Ovary (tissue), 10 donors: ENCODE measurements at places on chromosomes 11 and 22. TPM values are rescaled to one million over a fixed set of nuclear protein-coding genes. Genes with fewer than 3 reads are reported as not detected.

DNA sequence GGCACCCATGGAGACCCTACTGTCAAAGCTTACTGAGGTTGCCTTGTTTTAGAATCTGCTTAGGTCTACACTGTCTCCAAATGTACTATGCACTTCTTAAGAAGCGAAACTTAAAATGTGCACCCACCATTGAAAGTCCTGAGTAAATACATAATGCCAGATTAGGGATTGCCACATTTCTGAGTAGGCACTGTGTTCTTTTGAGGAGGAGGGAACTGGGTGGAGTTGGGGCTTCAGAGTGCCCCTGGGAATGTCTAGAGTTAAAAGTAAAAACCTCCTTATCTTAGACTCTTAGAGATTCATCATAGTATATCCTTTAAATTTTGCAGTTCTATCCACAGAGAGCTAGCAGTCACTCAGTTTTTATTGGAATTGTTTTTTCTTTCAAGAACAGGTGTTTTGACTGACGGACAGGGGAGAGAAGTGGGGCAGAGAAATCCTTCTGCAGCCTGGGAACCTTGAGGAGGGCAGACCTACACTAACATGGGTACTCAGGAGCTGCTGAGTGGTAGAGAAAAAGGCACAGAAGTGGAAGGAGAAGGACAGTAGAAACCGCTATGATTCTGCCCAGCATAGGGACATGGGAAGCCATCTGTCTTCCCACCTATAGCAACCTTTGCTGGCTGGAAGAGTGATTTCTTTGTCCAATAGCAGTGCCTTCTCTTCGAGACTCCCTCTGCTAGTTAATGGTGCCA is 33.4 kb upstream of the MICAL2 start:
- DNase-seq: no peak

Gene SIRT3
- 23.5 TPM for total RNA-seq

- no peak for DNase-seq
Measured at GRCh38 chr11:116501728-116502127, 271.1 kb downstream of the BUD13 start.

DNA sequence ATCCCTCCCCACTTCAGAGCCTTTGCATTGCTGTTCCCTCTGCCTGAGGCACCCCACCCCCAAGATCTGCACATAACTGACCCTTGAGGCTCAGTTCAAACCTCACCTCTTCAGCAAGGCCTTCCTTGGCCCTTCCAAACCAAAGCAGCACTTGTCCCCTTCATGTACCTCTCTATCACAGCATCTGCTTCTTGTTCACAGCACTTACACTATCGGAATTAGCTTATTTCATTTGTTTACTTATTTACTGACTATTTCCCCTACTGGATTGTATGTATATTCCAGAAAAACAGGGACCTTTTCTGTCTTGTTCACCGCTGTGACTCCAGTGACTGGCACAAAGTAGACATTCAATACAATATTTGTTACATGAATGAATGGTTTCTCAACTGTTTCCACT is 38.0 kb downstream of the HORMAD2 start:
- no peak for DNase-seq

DNA sequence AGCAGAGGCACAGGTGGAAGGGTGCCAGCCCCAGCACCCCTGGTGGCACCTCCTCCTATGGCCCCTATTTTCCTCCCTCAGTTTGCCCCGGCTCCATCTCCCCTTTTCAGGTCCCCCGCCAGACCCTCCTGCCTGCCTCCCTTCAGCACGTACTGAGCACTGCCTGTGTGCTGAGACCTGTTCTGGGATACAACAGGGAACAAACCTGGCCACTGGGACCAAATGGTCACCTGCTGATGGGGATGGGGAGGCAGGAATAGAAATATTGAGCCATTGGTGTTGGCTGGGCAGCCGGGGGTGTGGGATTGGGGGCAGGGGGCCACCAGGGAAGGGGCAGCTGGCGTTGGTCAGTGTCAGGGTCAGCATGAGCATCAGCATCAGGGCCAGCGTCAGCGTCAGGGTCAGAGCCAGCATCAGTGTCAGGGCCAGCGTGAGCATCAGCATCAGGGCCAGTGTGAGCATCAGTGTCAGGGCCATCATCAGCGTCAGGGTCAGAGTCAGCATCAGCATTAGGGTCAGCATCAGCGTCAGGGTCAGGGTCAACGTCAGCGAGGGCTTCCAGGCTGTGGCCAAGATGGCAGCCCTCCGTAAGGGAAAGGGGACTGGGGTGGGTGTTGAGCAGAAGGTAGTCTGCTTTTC is 7.5 kb downstream of the ZNF74 start:
- no peak for DNase-seq

GRCh38 chr11:120424185-120424969 is 87.2 kb upstream of the GRIK4 start:
- no peak for DNase-seq

GRCh38 chr11:129252621-129253020 is 60.5 kb upstream of the ARHGAP32 start:
- DNase-seq: no peak

DNA sequence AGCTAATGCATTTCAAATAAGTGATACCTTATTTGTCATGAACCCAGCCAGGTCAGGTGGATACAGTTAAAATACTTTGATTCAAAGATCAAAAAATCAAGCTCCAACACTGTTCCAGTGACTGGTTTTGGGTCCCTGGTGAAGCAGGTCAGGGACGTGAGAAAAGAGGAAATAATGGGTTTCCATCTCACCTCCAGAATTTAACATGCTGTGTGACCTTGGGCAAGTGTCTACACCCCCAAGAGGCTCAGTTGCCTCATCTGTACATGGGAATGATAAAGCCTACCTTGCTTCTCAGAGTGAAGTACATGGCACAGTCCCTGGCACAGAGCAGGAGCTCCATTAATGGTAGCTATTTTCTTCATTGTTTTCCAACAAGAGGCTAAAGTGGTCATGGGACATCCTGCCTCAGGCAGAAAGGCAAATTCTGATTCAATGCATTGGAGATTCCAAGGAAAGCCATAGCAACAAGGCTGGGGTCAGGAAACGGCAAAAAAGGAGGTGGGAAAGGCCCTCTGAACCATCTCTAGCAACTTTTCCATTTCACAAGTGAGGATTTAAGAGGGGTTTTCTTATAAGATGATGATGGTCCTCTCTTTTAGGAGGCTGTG is 108.5 kb downstream of the CSNK2A3 start:
- DNase-seq: no peak

Gene SPI1
- 12.9 TPM for total RNA-seq

- DNase-seq: no peak
Measured at GRCh38 chr11:120028897-120029258, 109.0 kb downstream of the TRIM29 start.

GRCh38 chr11:111765320-111765983 is 737 bp downstream of the PPP2R1B start:
- DNase-seq: no peak

Gene CCDC73
- total RNA-seq: 0.95 TPM

- no peak for DNase-seq
Measured at GRCh38 chr11:94788396-94788795, 20.2 kb downstream of the AMOTL1 start.

Gene MS4A3
- total RNA-seq: not detected

DNA sequence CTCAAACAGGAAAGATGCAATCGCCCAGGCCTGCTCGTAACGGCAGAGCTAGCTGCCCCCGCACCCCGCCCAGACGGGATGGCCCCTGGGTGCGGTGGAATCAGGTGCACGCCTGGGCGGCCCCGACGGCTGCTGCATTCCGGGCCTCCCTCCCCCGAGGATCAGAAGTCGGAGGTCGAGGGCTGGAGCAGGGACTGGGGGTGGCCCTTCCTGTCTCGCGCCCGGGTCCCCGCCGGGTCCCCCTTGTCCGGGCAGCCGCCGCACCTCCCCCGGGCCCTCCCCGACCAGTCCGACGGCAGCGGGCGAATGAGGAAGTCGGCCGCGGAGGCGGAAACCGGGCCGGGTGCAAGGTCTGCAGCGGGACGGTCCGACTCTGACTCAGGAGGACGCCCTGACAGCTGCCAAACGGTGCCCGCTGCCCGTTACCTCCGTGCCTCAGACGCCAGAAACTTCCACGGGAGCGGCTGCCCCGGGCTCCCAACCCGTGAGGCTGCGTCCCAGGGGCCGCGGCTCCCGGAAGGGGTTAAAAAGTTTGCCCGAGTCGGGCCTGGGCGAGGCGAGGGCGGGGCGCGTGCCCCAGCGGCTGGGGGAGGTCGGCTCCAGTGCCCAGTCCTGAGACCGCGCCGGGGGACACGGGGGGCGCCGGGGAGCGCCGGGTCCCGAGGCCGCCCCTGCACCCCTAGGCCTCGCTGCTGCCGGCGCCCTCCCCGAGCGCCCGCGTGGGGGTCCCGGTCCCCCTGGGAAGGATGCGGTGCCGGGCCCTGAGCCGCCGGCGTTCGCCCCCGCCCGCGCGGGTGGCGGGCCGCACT is 663 bp downstream of the MYH9 start:
- DNase-seq: peak; percentile 70

GRCh38 chr11:63940786-63941185 is 2.0 kb downstream of the NAA40 start:
- no peak for DNase-seq

Gene HTR3B
- not detected for total RNA-seq

Gene RIMBP3B
- not detected for total RNA-seq

- DNase-seq: no peak
Measured at GRCh38 chr11:9626496-9627394, 37.1 kb upstream of the SWAP70 start.

- no peak for DNase-seq
Measured at GRCh38 chr22:32958001-32958400, 100.2 kb downstream of the SYN3 start.

DNA sequence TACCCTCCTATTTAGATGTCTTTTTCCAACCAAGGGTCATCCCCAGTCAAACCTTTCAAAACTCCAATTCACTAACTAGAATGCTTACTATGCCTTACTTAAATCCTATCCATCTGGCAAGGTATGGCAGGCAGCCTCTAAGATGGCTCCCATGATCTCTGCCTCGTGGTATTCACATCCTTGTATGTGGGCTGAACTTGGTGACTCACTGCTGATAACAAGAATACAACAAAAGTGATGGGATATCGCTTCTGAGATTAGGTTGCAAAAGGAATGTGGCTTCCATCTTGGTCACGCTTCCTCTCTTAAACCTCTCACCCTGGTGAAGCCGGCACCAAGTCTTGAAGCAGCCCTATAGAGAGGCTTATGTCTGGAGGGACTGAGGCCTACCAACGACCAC is 29.6 kb upstream of the UPB1 start:
- DNase-seq: no peak

GRCh38 chr11:113188371-113188834 is 126.0 kb upstream of the TTC12 start:
- DNase-seq: no peak

DNA sequence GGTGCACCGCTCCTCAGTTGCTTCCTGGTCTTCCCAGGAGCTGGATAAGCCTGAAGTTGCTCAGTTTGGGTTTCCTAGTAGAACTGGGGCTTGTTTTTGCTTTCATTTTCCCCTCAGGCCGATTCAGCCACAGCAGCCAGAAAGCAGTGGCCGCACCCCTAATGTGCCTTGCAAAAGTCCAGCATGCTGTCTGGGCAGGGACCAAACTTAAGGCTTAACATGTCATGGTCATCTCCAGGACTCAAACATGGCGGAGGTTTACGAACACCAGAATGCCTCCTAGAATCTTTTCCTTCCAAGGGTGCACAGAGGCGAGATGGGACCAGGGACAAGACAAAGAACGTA is 2.5 kb downstream of the GNG3 start:
- no peak for DNase-seq

DNA sequence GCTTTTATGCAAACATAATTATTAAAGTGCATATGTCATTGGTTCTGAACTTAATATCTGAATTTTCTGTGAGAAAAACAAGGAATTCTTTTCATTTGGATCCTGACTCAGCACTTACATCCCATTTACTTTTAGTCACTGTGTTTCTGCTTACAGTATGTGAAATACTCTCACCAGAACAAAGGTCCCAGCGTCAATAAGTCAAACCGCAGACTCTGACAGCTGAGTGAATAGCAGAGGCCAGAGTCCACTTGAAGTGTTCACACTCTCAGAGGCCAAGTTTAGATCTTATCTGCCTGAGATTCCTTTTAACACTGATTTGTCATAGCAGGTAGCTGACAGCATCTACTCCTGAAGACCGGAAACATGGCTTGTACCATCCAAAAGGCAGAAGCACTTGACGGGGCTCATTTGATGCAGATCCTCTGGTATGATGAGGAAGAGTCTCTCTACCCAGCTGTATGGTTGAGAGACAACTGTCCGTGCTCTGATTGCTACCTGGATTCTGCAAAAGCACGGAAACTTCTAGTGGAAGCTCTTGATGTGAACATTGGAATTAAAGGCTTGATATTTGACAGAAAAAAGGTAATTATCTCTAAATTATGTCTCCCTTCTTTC is 14.6 kb downstream of the BBOX1 start:
- DNase-seq: no peak

GRCh38 chr22:50219800-50220602 is 19.2 kb downstream of the SELENOO start:
- DNase-seq: no peak

Gene MAJIN
- total RNA-seq: not detected

GRCh38 chr11:76910620-76911414 is 50.1 kb downstream of the ACER3 start:
- no peak for DNase-seq

DNA sequence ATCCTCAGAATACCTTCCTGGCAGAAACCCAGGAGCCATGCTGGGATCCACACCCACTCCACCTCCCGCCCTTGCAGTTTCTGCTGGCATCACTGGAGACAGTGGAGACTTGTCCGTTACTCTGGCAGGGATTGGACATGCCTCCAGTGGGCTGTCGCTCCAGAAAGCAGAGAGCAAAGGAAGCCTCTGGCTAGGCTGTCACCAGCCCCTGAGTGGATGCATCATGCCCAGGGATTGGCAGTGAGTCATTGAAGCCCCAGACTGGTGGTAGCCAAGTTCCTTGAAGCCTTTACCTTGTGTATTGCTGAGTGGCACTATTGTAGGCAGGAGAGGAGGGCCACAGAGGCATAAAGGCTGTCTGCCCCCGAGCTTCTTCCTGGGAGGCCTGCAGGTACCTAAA is 34.8 kb upstream of the E2F8 start:
- DNase-seq: no peak

- DNase-seq: no peak
Measured at GRCh38 chr11:105052487-105052886, 7.4 kb upstream of the CARD16 start.

Gene TCN2
- 15.6 TPM for total RNA-seq

GRCh38 chr11:65437436-65438227 is 15.0 kb downstream of the NEAT1 start:
- no peak for DNase-seq

Gene GRIA4
- total RNA-seq: 0.45 TPM

- no peak for DNase-seq
Measured at GRCh38 chr11:58628446-58628845, 6.0 kb downstream of the CNTF start.

DNA sequence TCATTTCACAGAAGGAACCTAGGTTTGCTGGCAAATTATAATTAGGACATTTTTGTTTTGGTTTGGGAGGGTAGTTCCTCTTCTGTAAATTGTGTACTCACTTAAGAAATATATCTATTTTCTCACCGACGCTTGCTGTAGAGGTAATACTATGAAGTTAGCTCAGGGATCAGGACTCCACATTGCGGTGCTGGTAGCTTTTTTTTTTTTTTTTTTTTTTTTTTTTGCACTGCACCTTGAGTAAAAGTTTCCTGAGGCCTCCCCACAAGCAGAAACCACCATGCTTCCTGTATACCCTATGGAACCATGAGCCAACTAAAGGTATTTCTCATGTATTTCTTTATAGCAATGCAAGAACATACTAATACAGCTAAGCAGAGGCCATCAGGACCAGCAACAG is 14.7 kb downstream of the UBTFL1 start:
- DNase-seq: no peak
